Activated CD4-positive, alpha-beta T cell treated with anti-CD3 and anti-CD28 coated beads, Interleukin-2, amount 50 U/mL, for 24 hours (primary cell): ENCODE measurements at places on chromosomes 7 and 10.

GRCh38 chr7:3591944-3592343 is 290.9 kb downstream of the SDK1 start:
- no peak for DNase-seq

GRCh38 chr10:112115781-112116385 is 67.7 kb downstream of the GPAM start:
- peak; percentile 10 for DNase-seq

DNA sequence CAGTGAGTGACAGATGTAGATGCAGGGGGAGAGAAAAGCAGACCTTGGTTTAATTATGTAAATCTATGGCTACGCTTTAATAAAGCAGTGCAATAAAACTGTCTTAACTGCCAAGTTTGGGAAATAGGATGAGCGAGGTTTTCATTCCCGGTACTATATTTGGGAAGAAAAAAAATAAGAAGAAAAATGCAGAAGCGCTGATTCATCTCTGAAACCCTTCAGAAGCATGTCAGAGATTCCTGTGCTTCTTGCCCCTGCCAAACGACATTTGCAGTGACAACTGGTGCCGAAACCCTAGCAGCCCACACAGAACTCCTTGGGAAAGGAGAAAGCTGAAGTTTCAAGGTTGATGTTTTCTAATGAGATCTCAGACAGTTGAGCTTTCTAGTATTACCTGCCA is 380.7 kb downstream of the REEP3 start:
- DNase-seq: no peak

- no peak for DNase-seq
Observed at GRCh38 chr7:99782012-99782953, 1.7 kb downstream of the CYP3A4 start.

- no peak for DNase-seq
Observed at GRCh38 chr7:2438775-2439174, 35.4 kb downstream of the CHST12 start.

- no peak for DNase-seq
Observed at GRCh38 chr10:32937911-32938424, 20.1 kb downstream of the ITGB1 start.

- DNase-seq: no peak
Observed at GRCh38 chr7:54397836-54398612, 144.2 kb upstream of the VSTM2A start.

- no peak for DNase-seq
Observed at GRCh38 chr7:1520539-1521234, 9.8 kb upstream of the MAFK start.

DNA sequence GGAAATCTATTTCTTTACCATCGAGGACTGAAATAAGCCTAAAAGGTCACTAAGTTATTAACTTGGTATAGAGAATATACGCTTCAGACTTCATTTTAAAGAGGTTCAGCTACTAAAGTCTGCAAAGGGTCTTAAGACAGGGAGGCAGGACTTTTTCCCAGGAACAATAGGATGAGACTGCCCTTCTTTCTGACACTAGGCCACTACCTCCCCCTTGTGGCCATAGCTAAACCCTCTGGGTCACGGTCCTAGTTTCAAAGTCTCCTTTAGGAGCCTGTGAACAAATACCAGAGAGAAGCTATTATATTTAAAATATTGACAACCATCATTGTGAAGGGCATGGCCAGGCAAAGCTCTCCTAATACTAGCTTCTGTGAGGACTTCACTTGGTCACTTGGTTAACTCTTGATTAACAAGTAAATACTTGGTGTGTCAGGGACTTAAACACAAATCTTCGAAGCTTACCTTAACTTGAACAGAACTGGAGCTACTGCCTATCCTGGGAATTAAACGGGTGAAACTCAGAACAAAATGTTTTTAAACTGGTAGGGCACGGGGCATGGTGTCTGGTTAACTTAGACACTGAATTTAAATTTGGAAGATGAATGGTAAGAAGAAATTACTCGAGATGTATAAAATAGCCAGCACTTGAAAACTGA is 75.6 kb downstream of the CCDC6 start:
- no peak for DNase-seq

DNA sequence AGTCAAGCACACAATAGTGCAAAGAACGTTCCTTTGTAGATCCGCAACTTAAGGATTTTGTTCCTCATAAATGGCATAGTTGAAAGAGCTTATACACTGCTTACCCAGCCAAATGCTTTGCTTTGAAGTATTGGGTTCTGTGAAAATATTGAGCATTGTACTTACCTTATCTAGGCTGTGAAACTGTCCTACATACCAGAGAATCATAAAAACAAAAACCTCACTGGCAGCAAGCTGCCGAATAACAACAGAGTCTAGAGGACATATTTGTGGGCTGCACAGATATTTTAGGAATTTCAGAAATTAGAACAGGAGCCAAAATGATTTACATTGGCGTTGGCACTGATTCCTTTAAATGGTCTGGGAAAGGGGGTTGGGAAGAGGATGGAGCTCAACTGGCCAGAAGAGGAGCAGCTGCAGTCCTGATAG is 174.8 kb downstream of the RTKN2 start:
- DNase-seq: no peak

GRCh38 chr7:25854608-25855497 is 297.1 kb upstream of the NFE2L3 start:
- no peak for DNase-seq

DNA sequence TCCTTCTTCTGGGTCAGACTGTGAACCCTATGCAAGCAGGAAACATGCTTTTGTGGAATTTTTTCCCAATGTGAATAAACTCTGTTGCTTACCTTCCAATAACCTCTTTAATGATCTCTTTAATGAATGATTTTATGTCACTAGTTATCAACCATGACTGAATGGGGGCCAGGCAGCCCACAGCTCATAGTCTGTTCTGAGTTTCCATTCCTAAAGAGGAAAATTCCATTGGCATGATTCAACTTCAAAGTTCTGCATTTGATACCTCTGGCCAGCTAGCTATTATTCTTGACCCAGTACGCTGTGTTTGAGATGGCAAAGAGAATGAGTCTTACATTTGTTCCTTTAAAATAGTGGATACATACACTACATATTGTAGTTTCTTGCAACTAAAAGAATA is 867.8 kb upstream of the CELF2 start:
- no peak for DNase-seq

DNA sequence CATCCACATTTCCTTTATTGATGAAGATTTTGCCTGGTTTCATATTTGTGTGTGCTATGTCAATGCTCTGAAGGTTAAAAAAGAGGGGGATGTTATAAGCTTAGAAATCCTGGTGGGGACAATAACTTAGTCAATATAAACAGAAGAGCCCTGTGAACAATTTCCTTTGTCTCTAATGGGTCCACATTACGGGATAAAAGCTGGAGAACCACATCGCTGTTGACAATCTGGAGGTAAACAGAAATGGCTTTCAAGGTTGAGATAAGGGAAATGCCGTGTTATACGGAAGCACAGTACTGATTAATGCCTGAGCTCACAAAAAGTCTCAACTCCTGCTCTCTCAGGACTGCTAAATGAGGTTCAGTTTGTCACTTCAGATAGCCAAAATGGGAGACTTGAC is 16.8 kb downstream of the ASAH2 start:
- no peak for DNase-seq

- no peak for DNase-seq
Observed at GRCh38 chr7:50363327-50364060, 59.0 kb downstream of the IKZF1 start.

DNA sequence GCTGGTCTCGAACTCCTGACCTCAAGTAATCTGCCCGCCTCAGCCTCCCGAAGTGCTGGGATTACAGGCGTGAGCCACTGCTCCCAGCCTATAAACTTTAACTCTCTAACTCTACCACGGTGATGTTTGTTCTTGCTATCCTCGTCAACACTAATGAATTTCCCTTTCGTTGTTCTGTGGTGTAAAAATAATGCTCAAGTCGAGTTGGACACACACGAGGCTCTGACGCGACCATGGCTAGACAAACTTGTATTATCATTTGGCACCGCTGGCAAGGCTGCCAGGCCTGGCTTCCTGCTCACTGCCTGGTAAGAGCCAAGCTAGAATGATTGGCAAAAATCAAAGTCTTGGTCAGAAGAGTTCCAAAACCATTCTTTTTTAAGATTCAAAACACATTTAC is 167.0 kb upstream of the KLF6 start:
- no peak for DNase-seq

- no peak for DNase-seq
Observed at GRCh38 chr10:15605740-15606369, 113.9 kb downstream of the ITGA8 start.
